Stimulated activated memory B cell treated with anti-CD40 and anti-IgM and Interleukin-4, amounts not matched to agents 10 μg/mL and 1 μg/mL and 100 μg/mL, for 72 hours (primary cell): ENCODE measurements at places on chromosomes 6 and 20.

DNA sequence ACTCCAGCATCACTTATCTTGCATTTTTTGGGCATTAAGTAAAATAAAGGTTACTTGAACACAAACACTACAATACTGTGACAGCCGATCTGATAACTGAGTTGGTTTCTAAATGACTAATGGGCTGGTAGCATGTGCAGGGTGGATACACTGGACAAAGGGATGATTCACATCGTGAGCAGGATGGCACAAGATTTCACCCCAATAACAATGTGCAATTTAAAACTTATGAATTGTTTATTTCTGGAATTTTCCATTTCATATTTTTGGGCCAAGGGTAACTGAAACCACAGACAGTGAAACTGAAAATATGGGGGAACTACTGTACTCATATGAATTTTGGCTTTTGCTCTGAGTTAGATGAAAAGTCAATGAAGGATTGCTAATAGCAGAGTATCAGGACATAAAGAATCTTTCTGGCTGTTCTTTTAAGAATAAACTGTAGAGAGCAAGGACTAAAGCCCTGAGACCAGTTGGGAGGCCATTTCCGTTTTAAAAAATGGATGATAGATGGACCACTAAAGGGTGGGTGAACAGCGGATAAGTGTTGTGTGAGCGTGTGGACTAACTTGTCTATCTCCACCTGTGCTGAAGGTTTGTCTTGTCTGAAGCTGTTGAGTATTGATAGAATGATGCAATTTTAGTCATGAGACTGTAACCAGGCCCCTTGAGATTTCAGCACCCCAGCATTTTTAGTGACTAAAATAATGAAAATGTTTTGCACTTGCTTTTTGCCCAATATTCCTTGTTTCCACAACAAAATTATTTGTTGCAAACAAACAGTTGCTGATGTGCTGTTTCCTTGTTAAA lies 8.2 kb downstream of the SPINT3 start:
- peak; percentile 78 for ATAC-seq

GRCh38 chr6:33271468-33272274 lies at the start of the genes RPS18 and VPS52:
Gene RPS18, plus strand, starts transcription at chr6:33272075. Its CDS starts 45 bp downstream, at chr6:33272120.
Gene VPS52, minus strand, starts transcription at chr6:33271876. Its CDS starts 201 bp downstream, at chr6:33271675.
- ATAC-seq: peak; percentile 95

GRCh38 chr6:151056230-151056907 lies 183.4 kb upstream of the AKAP12 start:
- no peak for ATAC-seq

- ATAC-seq: no peak
These were observed 67.9 kb downstream of the NCOA7 start for GRCh38 chr6:125858427-125859320.

DNA sequence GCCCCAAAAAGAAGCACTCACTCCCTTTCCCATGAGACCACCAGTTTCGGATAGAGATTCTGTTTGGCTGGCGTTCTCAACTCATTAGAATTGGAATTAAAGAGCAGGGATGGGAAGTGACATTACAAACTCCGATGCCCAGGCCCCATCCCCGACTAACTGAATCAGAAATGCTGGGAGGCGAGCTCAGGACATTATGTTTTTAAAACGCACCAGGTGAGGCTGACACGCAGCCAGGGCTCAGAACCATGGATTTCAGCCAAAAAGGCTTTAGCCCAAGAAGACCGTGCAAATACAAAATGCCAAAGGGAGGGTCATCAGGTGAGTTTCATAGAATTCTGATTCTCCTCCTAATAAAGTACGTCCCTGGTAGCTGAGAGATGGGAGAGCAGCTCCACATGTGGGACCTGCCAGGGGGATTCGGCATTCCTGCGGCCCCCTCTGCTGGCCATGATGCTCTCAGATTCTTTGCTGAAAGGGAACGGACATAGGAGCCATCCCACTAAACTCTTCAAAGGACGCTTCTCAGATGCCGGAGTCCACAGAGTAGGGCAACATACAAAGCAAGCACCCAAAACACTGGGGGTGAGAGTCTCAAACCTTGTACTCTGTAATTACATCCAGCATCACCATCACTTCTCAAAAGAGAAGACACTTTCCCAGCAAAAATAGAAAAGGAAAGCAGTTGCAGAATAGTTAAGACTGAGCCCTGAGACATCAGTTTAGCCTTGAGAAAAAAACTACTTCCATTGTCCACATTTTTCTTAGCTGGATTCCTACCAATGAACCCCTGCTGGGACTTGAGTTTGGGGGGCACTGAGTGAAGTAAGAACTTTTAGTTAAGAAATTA lies 205.2 kb downstream of the BMP7 start:
- ATAC-seq: no peak

- no peak for ATAC-seq
These were observed 64.9 kb downstream of the FNDC1 start for GRCh38 chr6:159234102-159234553.

GRCh38 chr6:90586546-90586835 lies 381 bp downstream of the MAP3K7 start:
- ATAC-seq: peak; percentile 73

GRCh38 chr20:54174457-54175175 lies 830 bp upstream of the CYP24A1 start:
- no peak for ATAC-seq

- ATAC-seq: no peak
These were observed 4.8 kb downstream of the CCHCR1 start for GRCh38 chr6:31152781-31153180.

GRCh38 chr6:69768664-69769063 lies 28.1 kb downstream of the LMBRD1 start:
- ATAC-seq: no peak

GRCh38 chr6:40671001-40671693 lies 84.0 kb upstream of the LRFN2 start:
- ATAC-seq: no peak

DNA sequence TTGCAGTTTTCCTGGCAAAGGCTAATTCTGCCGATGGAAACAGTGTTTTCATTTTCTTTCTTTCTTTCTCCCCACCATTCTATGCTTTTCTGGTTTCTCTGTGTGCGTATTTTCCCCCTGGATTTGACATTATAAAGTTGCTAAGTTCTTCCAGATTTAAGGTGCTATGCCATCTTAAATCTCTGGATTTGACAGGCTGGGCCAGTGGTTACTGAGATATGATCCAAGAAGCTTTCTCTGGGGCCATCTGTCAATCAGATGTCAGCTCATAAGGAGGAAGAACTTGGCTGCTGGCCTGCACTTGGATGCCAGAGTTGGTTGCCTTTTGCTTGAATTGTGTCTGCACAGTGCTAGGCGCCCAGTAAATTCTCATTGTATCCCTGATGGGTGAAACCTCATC lies 39.7 kb downstream of the SLC2A10 start:
- no peak for ATAC-seq

DNA sequence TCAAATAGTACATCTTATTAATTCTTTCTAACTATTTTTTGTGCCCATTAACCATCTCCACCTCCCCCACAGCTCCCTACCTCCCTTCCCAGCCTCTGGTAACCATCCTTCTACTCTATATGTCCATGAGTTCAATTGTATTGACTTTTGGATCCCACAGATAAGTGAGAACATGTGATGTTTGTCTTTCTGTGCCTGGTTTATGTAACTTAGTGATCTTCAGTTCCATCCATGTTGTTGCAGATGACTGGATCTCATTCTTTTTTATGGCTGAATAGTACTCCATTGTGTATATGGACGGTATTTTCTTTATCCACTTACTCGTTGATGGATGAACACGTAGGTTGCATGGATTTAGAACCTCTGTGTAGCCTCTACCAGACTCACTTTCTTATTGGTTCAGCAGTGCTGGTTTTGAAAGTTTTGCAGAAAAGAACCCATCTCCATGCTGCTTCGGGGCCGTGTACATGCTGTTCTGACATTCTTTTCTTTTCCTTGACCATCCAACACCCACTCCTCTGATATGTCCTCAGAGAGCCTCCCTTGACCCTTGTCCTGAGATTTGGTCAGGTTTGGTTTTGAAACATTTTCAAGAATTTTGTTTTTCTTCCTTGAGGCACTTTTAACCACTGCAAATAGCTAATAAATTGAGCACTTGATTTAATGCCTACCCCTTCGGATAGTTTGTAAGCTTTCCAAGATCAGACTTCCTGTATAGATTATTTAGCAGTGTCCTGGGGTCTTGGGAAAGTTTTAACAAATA lies 231.2 kb upstream of the ZFP64 start:
- no peak for ATAC-seq

- no peak for ATAC-seq
These were observed 13.0 kb downstream of the IP6K3 start for GRCh38 chr6:33733709-33734007.
